Left hindlimb (tissue), 1 donor: ENCODE measurements at places on chromosomes 16 and 17.
A peak's percentile ranks its signal among the peaks of the same experiment; 100 is the strongest.

GRCh38 chr17:81713004-81713555 is 996 bp downstream of the SLC25A10 start:
- DNase-seq = no peak

DNA sequence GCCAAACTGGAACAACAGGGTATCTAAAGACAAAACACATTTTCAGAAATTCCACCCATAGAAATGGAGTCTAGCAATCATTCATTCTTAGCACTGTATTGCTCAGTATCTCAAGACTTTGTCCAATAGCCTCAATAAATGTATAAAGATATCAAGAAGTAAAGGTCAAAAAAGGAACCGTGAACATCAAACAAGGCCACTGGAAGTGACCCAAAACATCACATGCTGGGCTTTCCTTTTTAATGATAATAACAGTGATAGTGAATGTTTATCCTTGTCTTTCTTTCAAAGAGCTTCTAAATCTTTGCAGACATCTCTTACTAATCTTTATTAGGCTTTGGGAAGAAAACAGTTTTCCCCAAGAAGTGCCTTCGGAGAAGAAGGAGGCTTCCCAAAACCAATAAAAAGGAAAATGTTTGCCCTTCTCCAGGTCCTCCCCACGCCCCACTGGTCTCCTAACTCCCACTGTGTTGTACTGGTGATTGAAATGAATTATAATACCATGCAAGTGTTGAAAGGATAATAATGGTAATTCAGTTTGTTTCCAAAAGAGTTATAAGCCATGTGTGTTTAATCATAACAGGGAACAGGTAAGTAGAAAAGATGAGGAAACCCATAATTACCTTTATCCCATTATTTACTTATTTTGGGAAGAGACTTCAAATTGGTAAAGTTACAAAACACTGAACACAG is 18.6 kb downstream of the RNF43 start:
- DNase-seq = no peak

GRCh38 chr16:46739934-46740333 is 8.2 kb downstream of the MYLK3 start:
- no peak for DNase-seq

GRCh38 chr17:2924211-2924610 is 128.0 kb downstream of the RAP1GAP2 start:
- no peak for DNase-seq

GRCh38 chr16:22235839-22236745 is 30.0 kb downstream of the EEF2K start:
- no peak for DNase-seq

DNA sequence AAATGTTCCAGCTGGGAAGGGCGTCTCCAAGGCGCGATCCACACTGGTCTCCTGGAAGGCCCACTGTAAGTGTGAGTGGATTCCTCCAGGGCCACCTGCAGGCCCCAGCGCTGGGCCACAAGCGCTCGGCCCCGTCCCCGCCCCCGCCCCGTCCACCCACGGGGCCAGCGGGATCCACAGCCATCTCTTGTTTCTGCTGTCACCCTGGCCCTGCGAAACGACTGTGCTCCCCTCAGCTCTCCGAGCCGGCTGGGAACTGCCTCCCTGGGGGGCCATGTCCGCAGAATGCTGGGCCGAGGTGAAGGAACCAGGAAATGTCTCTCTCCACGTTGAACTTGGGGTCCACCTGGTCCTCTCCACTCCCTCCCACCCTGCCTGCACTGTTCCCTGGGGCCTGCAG is 1955.2 kb downstream of the TP53TG3F start:
- DNase-seq = no peak

- no peak for DNase-seq
Measured at GRCh38 chr17:10292057-10292937, 80.5 kb downstream of the MYH13 start.

- no peak for DNase-seq
Measured at GRCh38 chr17:34248511-34249024, 6.5 kb upstream of the CCL2 start.

- no peak for DNase-seq
Measured at GRCh38 chr16:73369851-73370250, 321.9 kb upstream of the ZFHX3 start.

DNA sequence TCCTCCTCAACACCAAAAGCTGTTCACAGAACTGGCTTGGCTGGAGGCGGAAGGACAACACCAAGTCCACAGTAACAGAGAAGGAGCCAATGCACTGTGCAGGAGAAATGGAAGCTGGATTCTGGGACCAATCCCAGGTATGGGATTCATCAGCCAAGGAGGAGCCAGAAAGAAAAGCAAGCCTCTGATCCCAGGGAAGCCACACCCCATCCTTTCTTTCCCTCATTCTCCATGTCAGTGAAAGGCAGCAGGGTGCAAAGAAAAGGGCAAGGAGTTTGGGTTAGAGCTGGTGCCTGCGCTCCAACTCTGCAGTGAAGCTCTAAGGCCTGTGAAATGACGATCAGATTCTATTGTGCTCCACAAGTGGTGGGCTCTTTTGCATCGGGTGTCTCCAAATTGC is 11.0 kb downstream of the DCAKD start:
- no peak for DNase-seq

GRCh38 chr16:69932228-69932627 is 18.9 kb upstream of the CLEC18A start:
- peak; percentile 28 for DNase-seq
